ENCODE measurements at places on chromosomes 5 and 9. TPM values are rescaled to one million over a fixed set of nuclear protein-coding genes. Genes with fewer than 3 reads are reported as not detected.

DNA sequence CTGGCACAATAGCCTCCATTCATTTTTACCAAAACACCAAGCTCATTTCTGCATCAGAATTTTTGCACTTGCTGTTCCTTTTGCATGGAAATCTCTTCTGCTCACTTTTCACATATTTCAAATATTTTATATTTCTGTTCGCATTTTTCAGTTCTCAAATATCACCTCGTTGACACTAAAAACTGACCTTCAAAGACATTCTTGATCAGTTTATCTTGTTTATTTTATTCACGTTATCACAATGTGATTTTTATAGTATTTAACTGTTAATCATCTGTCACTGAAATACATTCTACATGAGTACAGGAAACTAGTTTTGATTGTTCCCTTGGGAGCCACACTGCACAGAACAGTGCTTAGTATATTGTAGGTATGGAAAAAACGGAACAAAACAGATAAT is 29.6 kb downstream of the CDH10 start:
- H3K4me3 ChIP-seq, result no peak overlapping the region
- H3K27me3 ChIP-seq, result no peaks in the 10 kb centered on the region
- H3K36me3 ChIP-seq, result no peaks in the 10 kb centered on the region

DNA sequence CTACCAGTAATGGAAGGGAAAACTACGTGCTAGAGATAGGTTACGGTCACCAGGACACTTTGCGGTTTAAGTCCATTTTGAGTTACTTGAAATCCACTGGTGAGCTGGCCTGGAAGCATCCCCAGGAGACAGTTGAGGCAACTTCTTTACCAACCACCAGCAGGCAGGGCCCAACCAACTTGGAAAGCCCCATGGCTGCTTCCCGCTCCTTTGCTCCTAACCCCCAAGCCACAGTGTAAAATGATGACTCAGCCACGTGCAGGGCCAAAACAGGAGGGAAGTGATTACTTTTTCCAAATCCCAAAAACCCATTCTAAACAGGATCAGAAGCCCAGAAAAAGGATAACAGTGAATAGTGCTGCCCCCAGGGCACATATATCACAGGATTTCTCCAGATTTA is 87.4 kb downstream of the PAX5 start:
- no peak overlapping the region for H3K27ac ChIP-seq
- no peaks in the 10 kb centered on the region for H3K36me3 ChIP-seq

GRCh38 chr5:119360905-119361593 is 5.2 kb downstream of the TNFAIP8 start:
- no peak overlapping the region for H3K27ac ChIP-seq
- H3K4me3 ChIP-seq, result no peak overlapping the region
- peaks cover 19% of the 10 kb centered on the region for H3K27me3 ChIP-seq
- H3K4me1 ChIP-seq, result peaks cover 46% of the 10 kb centered on the region
- H3K36me3 ChIP-seq, result no peaks in the 10 kb centered on the region

DNA sequence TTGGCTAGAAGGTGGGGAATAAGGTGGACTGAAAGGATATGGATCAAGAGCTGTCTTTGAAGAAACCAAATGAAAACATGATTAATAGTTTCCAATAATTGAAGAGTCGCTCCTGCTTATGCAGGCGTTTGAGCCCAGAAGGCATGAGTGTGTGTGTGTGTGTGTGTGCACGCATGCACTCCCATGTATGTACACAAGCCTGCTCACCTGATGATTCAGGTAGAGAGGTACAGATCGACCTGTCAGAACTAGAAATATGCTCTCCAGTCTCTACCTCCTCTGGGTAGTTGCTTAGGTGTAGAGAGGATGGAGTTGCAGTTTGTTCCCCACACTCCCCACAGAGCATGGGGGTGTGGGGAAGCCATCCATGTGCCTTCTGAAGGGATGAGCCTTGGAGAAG is 1.1 kb upstream of the FGF1 start:
- H3K27ac ChIP-seq, result no peak overlapping the region
- H3K36me3 ChIP-seq, result no peaks in the 10 kb centered on the region
- peaks cover 56% of the 10 kb centered on the region for H3K4me1 ChIP-seq
- no peak for DNase-seq

DNA sequence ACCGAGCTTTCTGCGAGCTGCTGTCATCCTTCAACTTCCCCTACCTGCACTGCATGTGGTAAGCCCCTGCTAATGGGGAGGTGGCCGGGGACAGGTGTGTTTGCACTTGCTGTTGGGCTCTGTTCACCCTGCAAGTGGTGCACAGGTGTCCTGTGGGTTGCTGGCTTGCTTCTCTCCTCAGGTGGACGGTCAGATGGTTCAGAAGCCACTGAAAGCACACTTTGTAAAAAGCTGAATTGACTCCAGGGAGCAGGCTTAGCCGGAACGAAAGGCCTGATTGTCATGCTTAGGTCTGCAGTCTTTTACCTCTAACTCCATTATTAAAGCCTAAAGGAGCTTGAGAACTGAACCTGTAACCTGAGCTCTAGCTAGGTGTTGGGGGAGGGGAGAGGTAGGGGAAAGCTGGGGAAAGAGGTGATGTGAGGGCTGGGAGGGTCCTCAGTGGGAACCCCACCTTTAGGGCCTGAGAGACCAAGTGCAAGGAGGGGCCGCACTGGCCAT is 37.6 kb downstream of the ACER2 start:
- no peaks in the 10 kb centered on the region for H3K27me3 ChIP-seq
- H3K4me1 ChIP-seq, result peaks cover 37% of the 10 kb centered on the region
- H3K27ac ChIP-seq, result peak overlapping the region; percentile 86
- peak; percentile 90 for DNase-seq
- peak overlapping the region; percentile 38 for H3K4me3 ChIP-seq
- H3K36me3 ChIP-seq, result 0 out of 2 replicates have a peak, but pooled peaks cover 4% of the 10 kb centered on the region

SPRY4 gene
- total RNA-seq, result 177 TPM

GCNT4 gene
- total RNA-seq, result 3.3 TPM

ARHGEF28 gene
- 1.3 TPM for total RNA-seq
